ENCODE measurements at places on chromosomes 6 and 20. TPM values are rescaled to one million over a fixed set of nuclear protein-coding genes. Genes with fewer than 3 reads are reported as not detected.

The MAS1 gene
- not detected for total RNA-seq

The TMEM74B gene
- not detected for total RNA-seq

The DCDC2 gene
- total RNA-seq: not detected

The GTF3C6 gene
- 32.1 TPM for total RNA-seq

The SYTL3 gene
- 1.4 TPM for total RNA-seq

The MUCL3 gene
- total RNA-seq: not detected

The ZFAND3 gene
- 26.5 TPM for total RNA-seq

The COMMD7 gene
- 9.4 TPM for total RNA-seq

The CFAP61 gene
- not detected for total RNA-seq

The PREX1 gene
- 18.7 TPM for total RNA-seq

Measured in smooth muscle cell of the coronary artery (primary cell).